Activated T-cell treated with anti-CD3 and anti-CD28 coated beads, Interleukin-2, amount 50 U/mL, for 48 hours (primary cell): ENCODE measurements at places on chromosomes 13 and 19.

DNA sequence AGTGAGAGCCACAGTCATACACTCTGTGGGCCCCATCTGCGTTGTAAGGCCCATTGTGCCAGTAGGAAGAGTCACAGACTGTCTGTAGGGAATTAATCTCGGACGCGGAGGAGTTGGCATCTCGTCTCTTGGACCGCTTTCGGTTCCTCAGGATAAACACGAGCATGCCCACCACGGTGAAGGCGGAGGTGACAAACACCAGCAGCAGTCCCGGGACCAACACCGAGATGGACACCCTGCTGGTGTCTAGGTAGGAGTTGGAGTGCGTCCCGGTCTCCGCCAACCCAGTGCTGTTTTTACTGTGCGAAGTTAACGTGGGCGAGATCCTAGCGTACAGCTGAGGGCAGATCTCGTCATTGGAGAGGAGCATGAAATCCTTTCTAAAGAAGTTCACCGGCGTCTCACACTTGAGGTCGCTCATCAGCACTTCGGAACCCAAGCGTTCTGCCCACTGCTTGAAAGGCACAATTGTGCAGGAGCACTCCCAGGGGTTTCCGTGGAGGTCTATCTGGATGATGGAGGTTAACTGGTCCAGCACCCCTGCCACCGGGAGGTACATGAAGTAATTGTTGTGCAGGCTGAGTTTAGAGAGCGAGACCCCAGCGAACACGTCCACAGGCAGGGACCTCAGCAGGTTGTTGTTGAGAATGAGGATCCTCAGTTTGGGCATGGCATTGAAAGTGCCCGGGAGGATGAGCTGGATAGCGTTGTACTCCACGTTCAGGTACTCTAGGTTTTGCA, 2.7 kb downstream of the SLITRK1 start:
- DNase-seq, result no peak

DNA sequence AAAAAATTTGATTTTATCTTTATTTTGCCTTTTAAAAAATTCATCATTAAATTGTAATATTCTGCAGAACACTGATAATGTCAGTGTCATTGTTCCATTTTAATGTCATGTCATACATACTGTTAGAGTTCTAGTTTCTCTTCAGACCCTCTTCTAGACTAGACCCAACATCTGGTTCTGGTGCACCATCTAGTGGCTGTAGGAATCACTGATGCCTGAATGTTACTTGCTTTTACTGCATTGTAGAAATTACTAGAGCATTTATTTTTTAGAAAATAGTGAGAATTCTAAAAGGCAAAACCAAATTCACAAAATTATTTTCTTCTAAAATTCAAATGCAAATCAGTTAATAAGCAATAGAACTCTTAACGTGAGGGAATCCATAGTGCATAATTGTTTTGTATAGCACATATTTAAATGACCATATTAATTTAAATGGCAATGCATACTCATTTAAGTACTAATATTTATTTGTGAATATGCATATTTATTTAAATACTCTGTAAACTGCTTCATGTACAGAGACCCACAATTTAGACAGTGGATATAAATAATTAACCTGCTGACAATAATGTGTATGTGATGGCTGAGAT, 425.7 kb downstream of the KLF12 start:
- DNase-seq, result peak; percentile 31

GRCh38 chr19:37506387-37507166, at the start of gene ZNF793:
TSS of gene ZNF793 (plus strand) at chr19:37506939. CDS start at chr19:37523440, 16,501 bp downstream.
- DNase-seq, result peak; percentile 83

DNA sequence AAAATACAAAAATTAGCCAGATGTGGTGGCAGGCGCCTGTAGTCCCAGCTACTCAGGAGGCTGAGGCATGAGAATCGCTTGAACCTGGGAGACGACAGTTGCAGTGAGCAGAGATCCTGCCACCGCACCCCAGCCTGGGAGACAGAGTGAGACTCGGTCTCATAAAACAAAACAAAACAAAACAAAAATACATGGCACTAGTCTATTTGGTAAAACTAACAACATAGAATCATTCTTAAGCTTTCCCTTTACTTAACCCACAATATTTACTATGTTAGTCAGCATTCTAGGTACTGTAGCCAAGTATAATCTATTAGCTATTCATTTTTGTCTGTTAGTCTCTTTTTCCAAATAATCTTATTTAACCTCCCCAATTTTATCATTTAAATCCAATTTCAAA, 1482.8 kb downstream of the SLITRK5 start:
- DNase-seq, result no peak

GRCh38 chr19:15234431-15235130, 2.3 kb upstream of the EPHX3 start:
- DNase-seq, result no peak

DNA sequence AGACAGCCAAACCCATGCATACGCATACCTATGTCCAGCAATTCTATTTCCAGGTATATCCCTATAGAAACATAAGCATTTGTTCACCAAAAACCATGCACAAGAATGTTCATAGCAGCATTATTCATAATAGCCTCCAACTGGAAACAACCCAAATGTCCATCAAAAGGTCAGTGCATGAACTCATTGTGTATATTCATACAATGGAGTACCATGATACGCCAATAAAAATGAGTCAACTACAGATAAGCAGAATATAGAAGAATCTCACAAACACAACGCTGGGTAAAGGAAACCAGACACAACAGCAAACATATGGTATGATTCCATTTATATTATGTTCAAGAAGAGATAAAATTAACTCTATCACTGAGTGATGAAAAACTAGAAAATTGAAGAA, 23.8 kb downstream of the DEDD2 start:
- DNase-seq, result no peak

DNA sequence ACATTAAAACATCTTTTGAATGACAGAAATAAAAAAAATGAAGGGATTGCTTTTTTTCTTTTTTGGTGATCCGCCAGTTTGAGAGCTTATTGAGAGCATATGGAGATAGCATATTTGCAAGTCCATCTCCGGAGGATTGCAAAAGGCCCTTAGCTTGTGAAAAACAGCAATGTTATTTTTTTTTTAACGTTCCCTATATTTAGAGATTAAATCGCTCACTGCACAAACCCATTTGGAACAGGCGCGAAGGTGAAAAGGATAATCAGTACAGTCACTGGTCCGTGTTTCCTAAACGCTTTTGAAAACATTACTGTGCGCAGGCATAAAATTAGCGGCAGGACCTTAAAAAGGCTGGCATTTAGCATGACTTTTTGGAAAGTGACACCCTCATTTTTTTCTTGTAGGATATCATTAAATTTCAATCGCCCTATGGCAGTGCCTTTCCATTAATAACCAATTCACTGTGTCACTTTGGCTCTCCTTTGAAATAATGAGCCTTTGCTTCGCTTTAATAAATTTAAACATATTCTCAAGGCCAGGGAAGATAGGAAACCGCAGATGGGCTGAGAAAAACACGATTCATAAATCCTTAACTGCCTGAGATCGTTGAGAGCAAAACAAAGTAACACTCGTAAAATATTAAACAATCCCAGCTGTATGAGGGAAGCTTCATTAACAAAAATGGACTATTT, 342.2 kb downstream of the DACH1 start:
- no peak for DNase-seq

GRCh38 chr13:64553411-64554129, 2676.6 kb downstream of the PCDH9 start:
- no peak for DNase-seq

GRCh38 chr19:11092181-11092538, 2.9 kb downstream of the LDLR start:
- no peak for DNase-seq

DNA sequence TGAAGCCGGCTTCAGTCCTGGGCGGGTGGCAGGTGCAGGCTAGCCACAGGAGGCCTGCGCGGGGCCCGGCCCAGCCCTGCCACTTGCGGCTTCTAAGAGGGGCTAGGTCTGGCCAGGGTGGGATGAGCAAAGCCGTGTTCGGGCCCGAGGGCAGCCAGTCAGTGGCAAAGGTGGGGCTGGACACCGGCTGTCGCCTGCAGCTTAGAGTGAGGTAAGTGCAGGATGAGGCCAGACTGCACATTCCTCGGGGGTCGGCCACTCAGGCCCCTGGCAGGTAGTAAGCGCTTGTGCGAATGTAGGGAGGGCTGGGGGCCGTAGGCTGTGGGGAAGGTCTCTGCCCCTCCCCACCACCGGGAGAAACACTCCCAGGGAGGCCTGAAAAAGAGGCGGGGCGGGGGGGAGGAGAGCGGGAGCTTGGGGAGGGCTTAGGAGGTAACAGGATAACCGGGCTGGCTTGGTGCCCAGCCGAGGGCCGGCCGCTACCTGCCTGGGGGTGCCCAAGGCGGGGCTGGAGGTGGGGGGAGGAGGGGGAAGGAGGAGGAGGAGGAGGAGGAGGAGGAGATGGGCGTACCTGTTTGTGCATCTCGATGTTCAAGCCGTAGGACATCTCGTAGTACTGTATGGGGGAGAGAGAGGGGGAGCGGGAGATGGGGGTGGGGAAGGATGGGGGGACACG, 6.4 kb downstream of the TLE5 start:
- no peak for DNase-seq

DNA sequence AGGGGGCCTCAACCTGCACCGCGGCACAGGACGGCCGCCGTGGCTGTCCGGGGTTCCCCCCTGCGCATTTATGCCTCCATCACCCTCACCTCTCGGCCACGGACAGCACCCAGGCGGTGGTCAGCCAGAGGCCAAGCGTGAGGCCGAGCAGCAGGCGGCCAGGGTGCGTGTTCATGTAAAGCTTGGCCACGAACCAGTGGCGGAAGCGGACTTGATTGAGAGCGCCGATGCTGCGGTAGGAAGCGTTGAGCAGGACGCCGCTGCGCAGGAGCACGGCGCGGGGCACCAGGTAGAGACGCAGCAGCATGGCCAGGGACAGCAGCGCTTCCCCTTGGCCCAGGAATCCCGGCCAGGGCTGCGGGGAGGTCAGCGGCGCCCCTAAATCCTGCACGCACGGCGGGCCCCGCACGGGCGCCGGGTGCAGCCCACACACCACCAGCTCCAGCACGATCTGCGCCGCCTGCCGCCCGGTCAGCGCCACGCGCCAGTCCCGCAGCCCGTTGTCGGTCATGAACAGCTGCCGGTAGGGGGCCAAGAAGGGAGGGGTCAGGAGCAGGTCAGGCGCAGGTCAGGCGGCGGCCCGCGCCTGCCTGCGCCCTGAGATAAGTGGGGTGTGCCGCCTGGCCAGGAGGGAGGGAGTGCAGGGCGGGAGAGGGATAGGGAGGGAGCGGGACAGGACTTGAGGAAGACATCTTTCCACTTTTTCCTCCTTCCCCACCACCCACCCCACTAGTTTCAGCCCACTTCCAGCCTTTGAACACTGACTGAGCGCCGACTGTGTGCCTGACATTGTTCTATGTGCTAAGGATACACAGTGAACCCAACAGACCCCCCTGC, 6.5 kb downstream of the KCNN4 start:
- DNase-seq, result no peak

GRCh38 chr19:28899703-28900102, 313.2 kb downstream of the UQCRFS1 start:
- no peak for DNase-seq

GRCh38 chr13:80305737-80306136, 35.2 kb downstream of the SPRY2 start:
- no peak for DNase-seq

GRCh38 chr13:94352057-94352456, 127.4 kb downstream of the DCT start:
- no peak for DNase-seq

DNA sequence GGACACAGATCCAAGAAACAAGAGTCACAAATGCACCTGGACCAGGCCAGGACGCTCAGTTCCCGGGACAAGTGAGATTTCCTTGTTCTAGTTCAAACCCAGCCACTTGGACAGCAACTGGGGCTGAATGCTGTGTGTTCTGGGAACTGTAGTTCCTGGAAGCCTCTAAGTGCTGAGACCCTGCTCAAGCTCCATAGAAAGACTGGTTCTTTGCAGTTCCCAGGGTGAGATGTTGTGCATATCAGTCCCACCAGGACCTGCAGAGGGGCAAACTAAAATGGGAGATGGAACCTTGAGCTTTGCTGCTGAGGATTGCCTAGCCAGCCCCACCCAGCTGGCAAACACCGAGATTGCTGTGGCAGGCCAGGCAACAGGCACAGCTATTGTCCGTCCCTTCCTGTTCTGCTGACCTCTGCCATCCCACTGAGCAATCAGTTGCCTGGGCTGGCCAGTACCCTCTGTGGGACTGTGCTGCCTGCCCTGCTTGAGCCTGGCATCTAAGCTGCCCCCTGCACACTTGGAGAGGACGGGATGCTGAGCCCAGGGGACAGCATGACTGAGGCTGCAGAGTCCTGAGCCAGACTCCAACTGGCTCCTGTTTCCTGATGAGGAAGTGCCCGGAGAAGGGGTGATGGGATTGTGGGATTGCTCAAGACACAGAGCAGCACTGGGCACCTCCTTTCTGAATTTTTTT, 1.4 kb upstream of the GIPC1 start:
- DNase-seq, result no peak

DNA sequence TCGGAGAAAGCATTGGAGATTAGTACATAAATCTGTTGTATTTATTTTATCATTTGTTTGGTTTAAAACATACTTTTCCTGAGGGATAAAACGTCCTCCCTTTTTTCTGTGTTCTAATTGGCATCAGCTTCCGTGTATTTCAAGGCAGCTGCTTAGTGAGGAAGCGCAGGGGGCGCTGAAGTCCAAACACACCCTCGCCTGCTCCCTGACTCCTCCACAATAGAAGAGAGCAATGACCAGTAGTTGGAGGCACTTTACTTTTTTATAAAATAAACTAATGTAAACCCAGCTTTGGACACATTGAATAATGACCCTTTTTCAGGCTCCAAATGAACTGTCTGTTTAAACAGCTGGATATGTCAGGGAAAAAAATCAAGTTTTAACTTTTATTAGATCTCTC, 79.9 kb downstream of the RNASEH2B start:
- no peak for DNase-seq

DNA sequence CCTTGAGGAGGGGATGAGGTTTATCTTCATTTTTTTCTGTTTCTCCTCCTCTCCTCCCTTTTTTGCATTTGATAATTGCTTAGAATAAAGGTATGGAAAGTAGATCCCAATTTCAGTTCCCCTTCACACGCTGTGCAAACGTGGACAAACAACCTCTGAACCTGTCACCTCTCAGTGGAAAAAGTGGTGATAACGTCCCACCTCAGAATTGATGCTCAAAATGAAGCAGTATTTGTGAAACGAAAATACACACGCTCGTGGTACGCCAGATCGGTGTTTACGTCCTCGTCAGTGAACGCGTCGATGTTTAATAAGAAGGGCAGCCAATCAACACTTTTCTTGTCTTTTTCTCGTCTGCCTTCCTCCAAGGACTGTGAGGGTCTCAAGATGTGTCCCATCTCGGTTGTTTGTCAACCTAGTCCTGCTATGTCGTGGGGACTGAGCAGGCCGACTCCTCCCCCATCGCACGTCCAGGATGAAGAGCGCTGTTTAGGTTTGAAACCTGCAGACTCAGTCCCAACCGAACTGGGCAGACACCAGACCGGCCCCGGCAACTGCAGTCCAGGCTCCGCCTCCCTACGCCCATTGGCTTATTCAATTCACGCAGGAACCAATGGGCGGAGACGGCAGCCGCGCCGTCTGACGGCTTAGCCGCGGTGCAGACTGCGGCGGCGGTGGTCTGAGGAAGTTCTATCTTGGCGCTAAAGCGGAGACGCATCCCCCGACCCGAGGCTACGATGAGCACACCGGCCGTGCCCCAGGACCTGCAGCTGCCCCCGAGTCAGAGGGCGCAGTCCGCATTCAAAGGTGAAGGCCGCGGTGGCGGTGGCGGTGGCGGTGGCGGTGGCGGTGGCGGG, at the start of gene CKAP2:
CKAP2 (plus strand) TSS at position 659 of the 857 bp plus-strand sequence; CDS start at position 738, 79 bp downstream.
- peak; percentile 94 for DNase-seq
